ENCODE measurements at places on chromosomes 7 and 10.

GRCh38 chr7:70761711-70762328 lies 370.1 kb upstream of the GALNT17 start:
- DNase-seq = no peak

DNA sequence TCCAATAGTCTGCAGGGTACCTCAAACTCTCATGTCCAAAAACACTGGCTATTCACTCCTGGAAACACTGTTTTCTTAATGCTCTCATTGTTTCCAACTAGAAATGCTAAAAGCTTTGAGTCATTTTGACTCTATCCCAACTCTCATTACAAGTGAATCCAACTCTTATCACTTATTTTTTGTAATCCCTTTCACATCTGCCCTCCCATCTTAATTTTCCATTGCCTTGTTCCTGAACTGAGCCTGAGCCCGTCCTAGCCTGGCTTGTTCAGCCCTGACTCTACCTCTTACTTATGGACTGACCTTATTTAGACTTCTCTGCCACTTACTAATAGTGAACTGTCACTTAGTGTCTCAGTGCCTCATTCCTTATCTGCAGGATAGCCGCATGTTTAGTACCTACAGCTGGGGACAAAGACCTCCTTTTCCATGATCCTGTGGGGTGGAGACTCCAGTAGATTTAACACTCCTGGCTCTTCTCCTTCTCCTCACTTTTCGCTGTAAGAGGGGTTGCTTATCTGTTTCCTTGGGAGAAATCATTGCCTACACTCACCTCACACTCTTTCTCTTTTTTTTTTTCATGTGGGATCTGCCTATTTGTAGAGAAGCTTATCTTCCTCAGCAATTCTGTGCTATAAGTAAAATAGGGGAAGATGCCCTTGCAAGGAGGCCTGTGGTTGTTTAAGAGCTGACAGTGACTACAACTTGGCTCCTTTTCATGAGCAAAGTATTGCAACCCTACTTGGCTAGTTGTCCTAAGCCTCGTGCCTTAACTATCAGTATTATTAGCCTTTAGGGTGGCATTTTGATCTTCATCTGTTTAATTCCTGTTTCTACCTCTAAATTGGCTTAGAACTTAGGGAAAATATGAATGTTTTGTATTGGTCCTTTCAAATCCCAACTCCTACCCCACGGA lies 56.4 kb downstream of the SLC16A12 start:
- peak; percentile 51 for DNase-seq

GRCh38 chr7:139494835-139495579 lies 11.5 kb upstream of the KLRG2 start:
- no peak for DNase-seq

DNA sequence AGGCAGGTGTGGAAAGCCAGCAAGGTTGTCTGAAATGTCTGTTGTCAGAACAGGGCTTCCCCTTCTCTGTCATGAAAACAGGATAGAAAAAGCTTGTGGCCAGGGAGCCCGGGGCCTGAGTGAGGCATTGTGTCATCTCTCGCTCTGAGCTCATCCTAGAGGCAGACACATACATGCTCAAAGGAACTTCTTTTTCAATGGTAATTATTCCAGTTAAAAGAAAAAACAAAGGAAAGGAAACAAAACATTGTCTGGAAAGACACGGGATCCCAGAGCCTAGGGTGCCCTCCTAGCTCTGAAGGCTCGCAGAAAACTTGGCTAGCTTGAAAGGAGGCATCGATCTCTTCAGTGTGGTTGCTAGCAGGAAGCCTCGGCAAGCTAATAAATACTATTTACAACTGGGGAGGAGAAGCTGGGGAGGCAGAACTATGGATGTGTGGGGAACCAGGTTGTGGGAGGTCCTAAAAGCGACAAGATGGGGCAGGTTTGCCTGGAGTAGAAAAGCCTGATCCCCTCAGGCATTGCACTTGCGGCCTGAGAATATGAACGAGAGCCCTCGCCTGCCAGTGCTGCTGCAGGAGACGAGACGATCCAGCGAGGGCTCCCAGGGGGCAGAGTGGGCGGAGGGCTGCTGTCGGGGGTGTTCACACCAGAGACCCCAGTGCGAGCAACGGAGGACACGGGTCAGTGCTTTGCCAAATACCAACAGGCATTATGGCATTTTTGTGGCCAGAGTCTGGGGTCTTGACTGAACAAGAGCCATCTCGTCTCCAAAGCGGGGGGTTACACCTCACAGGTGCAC lies 32.8 kb upstream of the DGKI start:
- peak; percentile 65 for DNase-seq

DNA sequence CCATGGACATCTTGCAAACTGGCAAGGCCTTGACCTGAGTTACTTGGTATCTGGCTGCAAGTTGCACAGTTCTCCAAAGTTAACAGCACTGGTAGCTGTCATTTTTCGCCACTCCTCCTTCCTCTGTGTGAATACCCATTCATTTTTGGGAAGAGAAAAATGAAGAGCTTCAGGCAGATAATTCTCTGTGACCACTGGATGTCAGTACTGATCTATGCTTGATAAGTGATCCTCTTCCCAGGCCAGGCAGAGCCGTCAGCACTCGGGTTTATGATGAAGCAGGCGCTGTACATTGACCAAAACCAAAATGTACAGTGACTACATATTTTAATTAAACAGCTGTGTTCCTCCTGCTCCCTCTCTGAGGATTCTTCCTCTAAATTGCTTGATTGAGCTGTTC lies 55.9 kb upstream of the PDZD8 start:
- peak; percentile 86 for DNase-seq

DNA sequence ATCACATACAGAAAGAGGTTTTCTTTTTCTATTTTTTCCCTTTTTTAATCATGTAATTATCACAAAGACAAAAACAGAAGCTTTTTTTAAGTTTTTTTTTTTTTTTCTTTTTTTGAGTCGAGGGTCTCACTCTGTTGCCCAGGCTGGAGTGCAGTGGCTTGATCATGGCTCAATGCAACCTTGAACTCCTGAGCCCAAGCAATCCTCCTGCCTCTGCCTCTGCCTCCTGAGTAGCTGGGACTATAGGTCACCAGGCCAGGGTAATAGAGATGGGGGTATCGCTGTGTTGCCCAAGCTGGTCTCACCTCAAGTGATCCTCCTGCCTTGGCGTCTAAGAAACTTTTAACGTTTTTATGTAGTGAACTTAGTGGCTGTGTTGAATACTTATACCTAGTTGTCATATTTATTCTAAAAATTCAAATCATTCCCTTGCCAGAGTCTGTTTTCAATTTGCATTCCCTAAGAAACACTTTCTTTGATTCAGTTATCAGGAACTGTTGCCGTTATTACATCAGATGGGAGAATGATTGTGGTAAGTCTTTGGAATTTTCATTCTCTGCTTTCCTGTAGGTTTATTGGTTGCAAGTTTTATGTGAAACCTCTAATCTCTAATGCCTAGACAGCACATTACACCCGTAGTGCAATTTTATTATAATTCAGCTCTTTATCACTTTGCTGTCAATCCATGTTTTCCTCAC lies 1.3 kb downstream of the LSM8 start:
- DNase-seq = peak; percentile 80

GRCh38 chr10:7984325-7984724 lies 70.2 kb upstream of the GATA3 start:
- no peak for DNase-seq

GRCh38 chr10:88908194-88908593 lies 28.1 kb downstream of the STAMBPL1 start:
- no peak for DNase-seq

DNA sequence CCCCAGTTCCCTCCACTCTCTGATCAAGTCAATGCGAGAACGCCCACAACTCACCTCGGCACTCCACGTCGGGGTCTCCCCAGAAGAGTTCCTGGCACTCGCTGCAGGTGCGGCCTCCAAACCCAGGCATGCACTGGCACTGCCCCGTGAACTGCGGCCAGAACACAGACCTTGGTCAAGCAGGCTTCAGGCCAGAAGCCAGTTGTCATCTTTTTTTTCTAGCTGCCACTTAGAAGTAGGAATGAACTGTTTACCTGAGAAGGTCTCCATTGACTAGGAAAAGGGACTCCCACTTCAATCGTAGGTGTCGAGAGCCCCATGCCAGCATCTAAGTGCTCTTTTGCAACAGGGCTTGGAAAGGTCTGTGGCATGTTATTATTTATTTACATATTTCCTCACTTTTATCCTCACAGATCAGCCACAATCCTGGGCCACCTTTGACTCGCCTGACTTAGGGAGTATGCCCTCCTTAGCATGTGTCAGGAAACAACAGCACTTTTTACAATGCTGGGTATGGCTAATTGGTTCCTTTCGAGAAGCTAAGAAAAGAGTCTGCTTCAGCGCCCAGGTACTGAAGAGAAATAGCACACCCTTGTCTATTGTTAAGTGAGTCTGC lies 51.7 kb downstream of the LAMB1 start:
- no peak for DNase-seq

DNA sequence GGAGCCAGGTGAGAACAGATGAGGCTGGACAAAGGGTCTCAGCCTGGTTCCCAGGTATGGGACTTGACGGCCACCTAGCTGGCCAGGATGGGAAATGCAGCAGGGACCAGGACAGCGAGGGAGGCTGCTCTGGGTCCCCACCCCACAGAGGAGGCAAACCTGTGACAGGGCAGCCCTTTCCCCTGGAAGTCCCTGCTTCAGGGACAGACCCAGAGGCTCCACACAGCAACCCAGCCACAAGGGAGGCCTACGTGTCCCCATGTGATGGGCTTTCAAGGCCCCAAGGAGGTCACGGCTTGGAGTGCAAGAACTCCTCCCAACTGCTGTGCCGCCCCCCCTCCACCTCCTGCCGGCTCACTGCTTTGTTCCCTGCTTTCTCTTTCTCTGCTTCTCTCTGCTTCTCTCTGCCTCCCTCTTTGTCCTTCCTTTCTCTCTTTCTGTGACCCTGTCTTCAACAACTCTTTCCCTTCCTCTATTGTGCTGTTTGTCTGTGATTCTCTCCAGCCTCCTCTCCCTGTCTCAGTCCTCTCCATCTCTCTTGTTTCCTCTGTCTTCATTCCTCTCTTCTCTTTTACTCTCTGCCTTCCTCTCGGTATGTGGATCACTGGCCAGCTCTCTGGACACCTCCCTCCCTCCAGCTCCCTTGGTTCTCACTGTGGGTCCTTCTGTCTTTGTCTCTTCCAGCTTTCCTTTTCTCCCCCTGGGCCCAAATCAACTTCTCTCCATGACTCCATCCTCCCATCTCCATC lies 9.6 kb upstream of the EIF5AL1 start:
- no peak for DNase-seq

DNA sequence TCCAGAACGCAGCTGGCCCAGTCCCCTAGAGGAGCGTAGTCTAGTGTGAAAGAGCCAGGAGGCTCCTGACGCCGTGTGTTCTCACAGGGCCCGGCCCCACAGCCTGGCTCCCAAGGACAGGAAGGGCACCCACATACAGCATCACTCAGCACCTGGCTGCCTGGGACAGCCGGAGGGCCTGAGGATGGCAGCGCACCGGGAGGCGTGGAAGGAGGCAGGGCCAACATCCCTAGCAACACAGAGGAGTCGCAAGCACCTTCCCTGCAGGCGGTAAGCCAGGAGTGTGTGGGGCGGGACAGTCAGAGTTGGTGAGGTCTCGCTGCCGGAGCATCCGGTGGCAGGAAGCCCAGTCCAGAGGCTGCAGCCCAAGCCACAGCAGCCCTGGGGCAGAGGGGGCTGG lies 125.8 kb downstream of the MAD1L1 start:
- peak; percentile 28 for DNase-seq

- DNase-seq = no peak
Measured at GRCh38 chr7:6159097-6159483, 113.3 kb downstream of the CYTH3 start.

DNA sequence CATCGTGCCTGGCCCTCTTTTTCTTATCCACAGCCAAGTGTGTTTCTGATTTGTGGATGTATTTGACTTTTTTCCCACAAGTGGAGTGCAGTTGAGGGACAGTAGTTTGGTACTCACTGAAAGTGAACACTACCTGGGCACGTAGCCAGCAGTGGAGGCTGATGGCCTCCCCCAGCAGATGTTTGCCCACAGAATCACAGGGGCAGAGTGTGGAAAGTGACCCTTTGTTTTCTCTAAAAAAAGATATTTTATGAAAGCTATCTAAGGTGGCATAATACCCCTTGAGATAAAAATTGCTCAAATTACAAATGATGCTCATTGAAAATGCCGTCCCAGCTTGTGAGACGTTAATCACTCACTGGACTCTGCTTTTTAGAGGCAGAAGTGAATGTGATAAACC lies 29.1 kb downstream of the WDR37 start:
- DNase-seq = no peak

DNA sequence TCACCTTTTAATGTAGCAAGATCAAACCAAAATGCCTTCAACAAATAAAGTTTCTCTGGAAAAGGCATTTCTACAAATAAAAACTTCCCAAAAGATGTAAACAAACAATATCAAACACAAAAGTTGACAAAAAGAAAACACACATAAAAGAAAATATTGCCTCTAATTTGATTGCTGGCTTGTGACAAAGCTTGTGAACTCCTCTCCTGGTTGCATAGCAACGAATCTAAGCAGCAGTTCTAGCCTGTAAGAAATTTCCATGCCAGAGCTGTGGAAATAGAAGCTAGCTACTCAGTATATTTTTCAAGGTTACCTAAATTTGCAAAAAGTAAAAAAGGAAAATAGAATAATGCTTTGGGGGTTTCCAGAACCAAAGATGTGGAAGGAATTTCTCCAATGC lies 173.9 kb upstream of the CDK1 start:
- DNase-seq = no peak

DNA sequence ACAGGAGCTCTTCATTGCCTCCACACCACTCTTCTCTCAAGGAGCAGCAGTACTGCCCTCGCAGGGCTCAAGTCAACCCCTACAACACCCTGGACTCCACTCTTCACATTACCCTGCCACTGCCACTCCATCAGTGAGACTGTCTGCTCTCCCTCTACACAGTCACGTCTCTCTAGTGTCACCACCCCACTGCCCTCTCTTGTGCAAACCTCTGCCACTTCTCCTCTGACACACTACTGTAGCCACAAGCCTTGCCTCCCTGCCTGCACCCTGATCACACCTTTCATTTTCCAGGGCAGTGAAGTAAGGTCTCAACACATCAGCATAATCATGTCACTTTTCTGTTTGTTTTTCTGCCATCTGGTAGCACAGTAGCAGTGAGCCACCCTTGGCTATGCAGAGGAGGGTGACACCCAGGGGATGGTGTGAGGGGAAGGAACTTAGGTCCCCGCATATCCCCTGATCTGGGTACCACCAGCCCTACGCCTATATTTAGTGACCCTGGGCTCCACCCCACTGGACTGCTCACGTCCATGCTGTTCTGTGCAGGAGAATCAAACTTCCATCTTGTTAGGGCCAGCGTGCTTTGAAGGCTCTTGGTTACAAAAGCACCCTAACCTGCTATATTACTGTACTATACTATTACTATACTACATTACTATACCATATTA lies 1.6 kb downstream of the C10orf143 start:
- DNase-seq = no peak

GRCh38 chr7:153588586-153588985 lies 463.6 kb upstream of the DPP6 start:
- no peak for DNase-seq

- DNase-seq = no peak
Measured at GRCh38 chr7:5200561-5201235, 10.7 kb downstream of the WIPI2 start.

DNA sequence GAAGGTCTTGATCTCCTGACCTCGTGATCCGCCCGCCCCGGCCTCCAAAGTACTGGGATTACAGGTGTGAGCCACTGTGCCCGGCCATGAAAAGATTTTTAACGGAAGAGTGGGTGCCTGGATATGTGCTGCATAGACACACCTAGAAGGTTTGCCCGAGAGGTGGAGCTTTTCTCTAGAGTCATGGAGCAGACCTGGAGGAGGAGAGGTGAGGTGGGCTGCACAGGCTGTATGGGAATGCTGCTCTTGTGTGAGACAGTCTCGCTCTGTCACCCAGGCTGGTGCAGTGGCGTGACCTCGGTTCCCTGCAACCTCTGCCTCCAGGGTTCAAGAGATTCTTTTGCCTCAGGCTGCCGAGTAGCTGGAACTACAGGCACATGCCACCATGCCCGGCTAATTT lies 103.3 kb downstream of the ACTR3B start:
- no peak for DNase-seq

GRCh38 chr10:94607111-94607510 lies 61.5 kb downstream of the HELLS start:
- no peak for DNase-seq

Data from AG10803 (cell line).